Nucleus accumbens (tissue), 56 donors: ENCODE measurements at places on chromosomes 4 and X.

DNA sequence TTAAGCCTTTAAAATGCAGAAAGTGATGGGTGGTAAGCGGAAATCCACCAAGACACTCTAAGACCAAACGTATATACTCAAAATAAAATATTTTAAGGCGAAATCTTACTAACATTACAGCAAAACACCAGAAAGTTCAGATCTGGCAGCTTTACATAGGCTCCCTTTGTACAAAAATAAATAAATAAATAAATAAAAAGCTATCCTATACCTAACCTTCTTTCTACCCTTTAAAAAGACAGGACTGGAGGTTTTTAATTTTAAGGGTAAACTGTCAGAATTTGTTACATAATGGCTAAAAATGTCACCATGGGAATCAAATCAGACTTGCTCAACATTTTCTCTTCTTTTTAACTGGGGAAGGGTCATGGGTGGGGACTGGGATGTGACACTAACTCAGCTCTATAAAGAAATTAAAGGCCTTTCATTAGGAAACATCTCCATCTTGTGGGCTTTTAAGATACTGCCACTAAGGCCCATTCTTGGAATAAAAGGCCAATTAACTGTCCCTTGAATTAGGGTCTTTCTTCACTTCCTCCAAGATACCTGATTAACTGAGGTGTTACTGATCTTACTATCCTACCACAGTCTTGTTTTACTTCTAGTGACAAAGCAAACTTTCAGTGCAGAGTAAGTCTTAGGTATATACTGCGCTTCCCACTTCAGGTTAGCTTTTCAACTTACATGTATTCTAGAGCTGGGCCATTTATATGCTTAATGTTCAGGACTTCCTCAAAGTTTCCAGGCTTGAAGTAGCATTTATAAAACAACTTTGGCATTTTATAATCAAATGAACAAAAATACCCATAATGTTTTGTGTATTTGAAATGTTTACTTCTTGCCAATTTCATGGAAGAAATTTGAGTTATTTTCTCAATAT is 13.3 kb downstream of the HNRNPD start:
- DNase-seq, result no peak

DNA sequence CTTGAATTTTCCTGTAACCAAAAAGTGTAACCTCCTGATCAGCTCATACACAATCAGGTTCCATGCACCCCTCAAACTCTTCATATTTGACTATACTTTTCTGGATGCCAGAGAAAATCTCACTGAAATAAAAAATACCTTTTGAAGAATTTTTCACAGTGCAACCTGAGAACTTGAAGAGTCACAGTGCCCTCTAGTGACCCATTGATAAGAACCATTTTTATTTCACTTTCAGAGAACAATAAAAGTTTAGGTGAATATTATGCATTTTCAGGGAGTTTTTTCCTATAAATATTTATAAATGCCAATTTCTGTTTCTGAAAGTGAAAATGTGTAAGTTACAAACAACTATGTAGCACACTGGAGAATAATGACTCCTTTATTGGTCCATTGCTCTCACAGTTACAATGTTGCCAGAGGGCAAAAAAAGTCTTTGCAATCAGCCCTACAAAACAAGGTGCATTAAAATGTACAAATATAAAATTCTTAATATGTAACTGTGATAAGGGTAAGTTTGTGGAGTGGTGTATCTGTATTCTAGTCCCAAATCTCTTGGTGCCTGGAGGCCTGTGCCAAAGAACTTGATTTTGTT is 153.6 kb upstream of the INTU start:
- DNase-seq, result no peak

DNA sequence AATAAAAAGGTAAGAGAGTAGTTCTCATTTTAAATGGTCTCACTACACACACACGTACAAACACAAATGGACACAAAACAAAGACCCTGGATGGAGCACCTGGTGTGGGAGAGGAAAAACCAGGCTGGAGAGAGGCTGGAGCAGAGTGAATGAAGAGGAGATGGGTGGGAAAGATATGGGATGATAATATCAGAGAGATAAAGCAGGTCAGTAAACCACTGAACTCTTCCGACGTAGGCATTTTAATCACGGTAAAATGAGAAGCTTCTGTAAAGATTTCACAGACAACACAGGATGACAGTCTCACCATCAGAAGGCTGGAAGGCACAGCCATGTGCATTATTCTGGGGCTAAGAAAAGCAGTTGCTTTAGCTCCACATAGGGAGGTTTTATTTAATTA is 532.8 kb downstream of the KCNIP4 start:
- DNase-seq, result no peak

DNA sequence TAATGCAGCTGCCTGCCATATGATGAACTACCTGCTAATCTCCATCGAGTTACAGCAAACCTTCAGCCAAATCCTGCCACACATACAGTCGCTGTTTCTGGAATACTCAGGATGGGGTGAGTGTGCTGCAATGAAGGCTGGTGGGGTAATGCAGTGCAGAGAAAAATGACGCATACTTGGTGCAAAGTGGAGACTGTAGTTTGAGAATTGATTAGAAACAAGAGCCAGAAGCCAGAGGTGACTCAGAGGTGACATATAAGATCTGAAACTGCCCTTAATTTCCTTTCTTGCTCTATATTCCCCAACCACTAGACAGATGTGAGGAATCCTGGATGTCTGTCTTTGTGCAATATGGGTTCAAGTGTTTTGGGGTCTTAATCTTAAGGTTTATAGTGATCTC is 22.0 kb downstream of the C4orf54 start:
- no peak for DNase-seq
